Inflammatory macrophage (primary cell): ENCODE measurements at places on chromosomes 12 and 14.

- DNase-seq: no peak
These were observed 10.0 kb upstream of the CALCOCO1 start for GRCh38 chr12:53737093-53737808.

GRCh38 chr12:117282490-117282889 lies 78.9 kb downstream of the NOS1 start:
- DNase-seq: no peak

- no peak for DNase-seq
These were observed 39.2 kb downstream of the SAMD4A start for GRCh38 chr14:54606178-54606577.

DNA sequence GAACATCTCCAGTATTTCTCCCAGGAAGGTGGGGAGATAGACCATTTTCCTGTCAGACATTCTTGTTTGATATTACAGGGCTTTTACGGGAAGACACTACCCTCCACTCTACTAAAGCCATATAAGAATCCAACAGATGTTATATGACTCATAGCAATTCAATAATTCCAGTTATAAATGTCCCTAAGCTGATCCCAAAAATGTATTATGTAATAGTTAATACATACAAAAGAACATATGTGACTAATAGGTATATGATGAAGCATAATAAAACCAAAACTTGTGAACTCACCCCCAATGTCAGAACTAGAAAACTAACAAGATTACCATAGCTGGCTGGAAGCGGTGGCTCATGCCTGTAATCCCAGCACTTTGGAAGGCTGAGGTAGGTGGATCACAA lies 84.2 kb downstream of the EFCAB11 start:
- DNase-seq: no peak

- no peak for DNase-seq
These were observed 107.7 kb upstream of the BTG1 start for GRCh38 chr12:92253301-92253700.

DNA sequence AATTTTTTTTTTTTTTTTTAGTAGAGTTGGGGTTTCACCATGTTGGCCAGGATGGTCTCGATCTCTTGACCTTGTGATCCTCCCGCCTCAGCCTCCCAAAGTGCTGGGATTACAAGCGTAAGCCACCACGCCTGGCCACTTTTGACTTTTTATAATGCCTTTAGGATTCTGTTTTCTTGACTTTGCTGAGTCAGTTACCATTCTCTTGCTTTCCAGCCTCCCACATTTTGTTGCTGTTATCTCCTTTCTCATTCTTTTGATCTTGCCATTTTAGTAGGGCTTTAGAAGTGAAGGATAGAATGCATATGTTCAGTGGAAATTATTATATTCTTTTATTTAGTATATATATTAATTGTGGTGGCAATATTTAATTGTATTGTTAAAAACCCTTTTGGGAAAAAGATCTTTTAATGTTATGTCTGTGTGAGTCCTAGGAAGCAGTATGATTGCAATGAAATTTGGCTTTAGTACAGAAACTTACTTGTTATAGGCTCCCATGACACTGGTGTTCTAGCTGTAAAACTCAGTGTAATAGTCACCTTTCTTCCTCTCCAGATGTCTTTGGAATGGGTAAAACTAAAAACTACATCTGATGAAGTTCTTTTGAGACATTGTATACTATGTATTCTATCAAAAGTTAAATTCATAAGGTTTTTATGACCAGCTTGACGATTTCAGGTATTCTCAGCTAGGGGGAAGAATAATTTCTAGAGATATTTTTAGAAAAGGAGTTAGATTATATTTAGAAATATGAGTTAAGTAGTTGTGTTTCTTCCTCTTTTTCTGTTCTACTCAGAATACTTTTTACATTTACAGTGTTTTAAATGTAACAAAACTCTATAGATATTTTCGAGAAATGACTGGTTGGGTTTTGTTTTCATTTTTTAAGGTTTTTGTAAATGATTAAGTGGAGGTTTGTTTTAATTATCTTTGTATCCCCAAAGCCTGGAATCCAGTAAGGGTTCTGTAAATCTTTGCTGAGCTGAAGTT lies 74.7 kb downstream of the APAF1 start:
- DNase-seq: peak; percentile 5

GRCh38 chr12:124445121-124445718 lies 122.2 kb downstream of the NCOR2 start:
- no peak for DNase-seq

GRCh38 chr14:83058068-83058467 lies 1524.4 kb upstream of the SEL1L start:
- DNase-seq: no peak

GRCh38 chr12:45599196-45599595 lies 130.3 kb upstream of the ARID2 start:
- no peak for DNase-seq

DNA sequence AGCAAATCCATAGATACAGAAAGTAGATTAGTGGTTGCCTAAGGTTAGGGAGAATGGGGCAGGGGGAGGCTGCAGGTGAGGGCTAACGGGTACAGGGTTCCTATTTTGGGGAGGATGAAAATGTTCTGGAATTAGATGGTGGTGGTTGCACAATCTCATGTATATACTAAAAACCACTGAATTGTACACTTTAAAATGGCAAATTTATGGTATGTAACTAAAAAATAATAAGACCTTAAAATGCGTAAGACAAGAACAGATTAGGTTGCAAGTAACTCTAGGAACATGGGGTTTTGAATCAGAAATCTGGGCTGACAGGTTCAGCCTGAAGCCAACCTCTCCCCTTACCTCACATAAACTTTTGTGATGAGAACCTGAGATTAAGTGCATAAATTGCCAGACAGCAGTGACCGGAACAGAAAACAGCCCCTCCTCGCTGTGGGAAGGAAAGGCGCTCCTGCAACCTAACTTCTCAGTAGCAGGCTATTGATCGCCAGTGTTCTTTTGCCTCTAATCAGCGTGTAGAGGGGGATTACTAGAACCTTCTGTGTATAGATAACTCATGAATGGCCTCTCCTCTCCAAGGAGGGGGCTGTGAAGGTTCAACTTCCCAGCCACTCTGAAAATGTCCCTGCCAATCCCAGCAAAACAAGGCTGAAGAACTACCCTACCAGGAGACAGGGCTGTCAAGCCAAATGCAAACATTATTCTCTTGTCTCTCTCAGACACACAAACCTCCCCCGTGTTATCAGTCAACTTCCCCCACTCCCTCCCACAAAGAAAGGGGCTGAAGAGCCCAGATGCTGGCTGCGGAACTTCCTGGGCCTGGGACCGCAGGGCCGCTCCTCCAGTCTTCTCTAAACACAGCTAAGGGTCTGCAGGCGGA lies 1.9 kb downstream of the SSH1 start:
- peak; percentile 65 for DNase-seq

GRCh38 chr14:93059917-93060545 lies 55.7 kb downstream of the ITPK1 start:
- DNase-seq: no peak

GRCh38 chr12:119005085-119005484 lies 23.7 kb downstream of the SRRM4 start:
- no peak for DNase-seq
